CD4-positive, alpha-beta T cell treated with Interleukin-1 beta for 1 hour (primary cell): ENCODE measurements at places on chromosomes 2 and 18.

- DNase-seq = no peak
Measured at GRCh38 chr2:57907411-57907810, 139.2 kb upstream of the VRK2 start.

- DNase-seq = no peak
Measured at GRCh38 chr2:213317929-213318328, 33.7 kb downstream of the SPAG16 start.

DNA sequence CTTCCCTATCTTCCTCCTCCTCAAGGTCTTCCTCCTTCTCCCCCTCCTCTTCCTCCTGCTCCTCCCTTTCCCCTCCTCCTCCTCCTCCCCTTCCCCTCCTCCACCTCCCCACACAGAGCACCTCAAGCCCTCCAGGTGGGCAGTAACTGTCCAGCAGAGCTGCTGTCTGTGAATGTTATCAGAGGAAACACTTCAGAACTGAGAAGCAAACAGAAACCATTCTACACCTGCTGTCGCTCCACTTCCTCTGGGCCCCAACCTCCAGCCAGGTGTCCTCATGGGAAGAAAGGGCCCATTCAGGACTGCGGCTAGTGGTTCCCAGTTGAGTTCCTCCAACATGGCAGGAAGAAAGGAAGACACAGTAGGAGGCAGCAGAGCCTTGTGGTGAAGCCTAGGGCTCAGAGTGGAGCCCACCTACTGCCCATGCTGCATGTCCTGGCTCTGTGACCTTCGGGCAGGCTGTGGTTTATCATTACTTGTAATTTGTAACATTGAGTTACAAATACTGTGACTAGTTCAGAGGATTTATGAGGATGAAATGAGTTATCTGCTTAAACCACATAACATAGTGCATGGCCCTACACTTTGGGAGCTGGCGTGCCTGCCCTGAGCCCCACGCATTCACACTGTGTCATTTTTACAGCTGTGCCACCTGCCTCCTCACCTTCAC is 165.9 kb upstream of the ID2 start:
- DNase-seq = peak; percentile 22

GRCh38 chr18:5145168-5145825 is 51.8 kb downstream of the AKAIN1 start:
- no peak for DNase-seq

- DNase-seq = no peak
Measured at GRCh38 chr18:44803019-44803650, 122.4 kb downstream of the SETBP1 start.

GRCh38 chr2:171787333-171788072 is 100.2 kb downstream of the DYNC1I2 start:
- no peak for DNase-seq

- no peak for DNase-seq
Measured at GRCh38 chr2:193240752-193241151, 1046.0 kb upstream of the TMEFF2 start.

DNA sequence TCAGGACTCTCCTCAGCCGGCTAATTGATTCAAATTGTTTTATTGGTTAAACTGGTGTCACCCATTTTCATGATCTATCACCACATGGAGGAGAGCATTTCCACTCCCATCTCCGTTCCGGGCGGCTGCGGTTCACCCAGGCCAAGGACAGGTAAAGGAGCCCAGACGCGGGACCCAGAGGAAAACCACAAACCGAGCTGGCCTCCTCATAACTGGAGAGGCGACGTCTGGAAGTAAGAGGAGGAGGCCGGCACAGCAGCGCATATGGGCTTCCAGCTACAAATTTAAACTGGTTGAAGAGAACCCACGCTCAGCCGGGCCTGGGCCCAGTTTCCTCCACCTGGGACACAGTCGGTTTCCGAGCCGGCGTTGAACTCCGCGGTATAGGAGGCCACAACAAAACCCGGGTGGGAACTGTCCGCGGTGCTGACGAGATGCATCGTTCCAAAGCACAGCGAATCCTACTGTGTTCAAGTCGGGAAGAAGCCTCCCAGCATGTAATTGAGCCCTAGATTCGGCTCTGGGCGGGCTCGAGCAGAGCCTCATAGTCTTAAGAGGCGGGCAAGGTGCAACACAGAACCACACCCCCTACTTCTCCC is 3.0 kb upstream of the SKOR2 start:
- DNase-seq = no peak

DNA sequence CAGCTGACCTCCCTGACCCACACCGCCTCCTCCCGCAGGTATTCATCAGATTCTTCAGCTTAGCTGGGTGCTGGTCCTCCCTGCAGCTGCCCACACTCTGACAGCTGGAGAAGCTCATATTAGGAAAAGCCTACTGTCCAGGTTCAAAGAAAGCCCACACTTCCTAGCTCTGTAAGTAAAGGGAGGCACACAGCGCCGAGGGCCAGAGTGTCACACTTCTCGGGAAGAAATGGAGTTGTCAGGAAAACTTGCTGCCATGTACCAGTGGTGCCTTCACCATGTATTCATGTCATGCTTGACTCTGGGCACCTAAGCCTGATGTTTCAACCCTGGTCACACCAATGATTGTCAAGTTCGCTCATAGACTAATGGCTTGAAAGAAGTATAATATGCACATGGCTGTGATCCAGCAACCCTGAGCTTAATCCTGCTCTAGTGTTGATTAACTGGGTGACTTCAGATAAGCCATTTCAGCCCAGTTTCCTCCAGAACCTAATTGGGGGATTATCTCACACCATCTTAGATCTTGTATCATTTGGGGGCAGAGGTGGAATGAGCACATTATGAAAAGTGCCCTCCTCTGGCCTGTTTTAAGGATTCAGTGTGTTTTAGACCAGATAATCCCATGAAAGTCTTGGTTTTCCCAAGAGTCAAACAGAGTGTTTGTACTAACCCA is 180.3 kb upstream of the PARD3B start:
- DNase-seq = no peak

- no peak for DNase-seq
Measured at GRCh38 chr2:212914392-212914791, 237.0 kb downstream of the IKZF2 start.

DNA sequence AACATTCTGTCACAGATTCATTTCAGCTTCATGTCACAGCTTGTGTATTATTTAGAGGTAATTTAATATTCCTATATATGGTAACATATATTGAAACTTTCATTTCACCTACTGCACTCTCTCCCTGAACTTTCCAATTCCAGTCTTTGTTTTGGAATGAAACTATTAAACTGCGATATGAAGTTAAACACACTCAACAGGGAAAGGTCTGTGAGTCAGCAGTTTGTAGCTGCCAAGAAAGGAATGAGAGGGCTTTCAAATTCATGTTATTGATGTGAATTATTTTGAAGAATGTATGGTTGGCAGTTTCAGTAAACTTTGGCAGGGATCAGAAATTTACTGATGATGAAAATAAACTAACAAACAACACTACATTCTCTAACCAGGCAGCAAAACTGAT is 148.3 kb downstream of the HNMT start:
- DNase-seq = no peak

GRCh38 chr18:13471971-13472628 is 253.5 kb downstream of the LDLRAD4 start:
- no peak for DNase-seq

DNA sequence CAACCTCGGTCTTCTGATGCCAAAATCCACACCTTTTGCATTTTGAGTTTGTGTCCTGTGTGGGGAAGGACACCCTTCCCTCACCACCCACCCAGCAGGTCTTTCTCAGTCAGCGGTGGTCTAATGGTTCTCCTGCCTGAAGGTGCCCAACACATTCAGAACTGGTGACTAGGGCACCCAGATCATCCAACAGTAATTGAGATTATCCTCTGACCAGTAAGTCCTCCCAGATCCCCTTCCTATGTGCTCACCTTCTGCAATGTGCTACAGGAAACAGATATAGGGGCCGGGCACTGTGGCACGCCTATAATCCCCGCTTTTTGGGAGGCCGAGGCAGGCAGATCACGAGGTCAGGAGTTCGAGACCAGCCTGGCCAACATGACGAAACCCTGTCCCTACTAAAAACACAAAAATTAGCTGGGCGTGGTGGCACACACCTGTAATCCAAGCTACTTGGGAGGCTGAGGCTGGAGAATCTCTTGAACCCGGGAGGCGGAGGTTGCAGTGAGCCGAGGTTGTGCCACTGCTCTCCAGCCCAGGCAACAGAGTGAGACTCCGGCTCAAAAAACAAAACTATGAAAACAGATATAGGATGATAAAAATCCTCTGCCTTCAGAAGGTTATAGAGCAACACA is 56.2 kb downstream of the REEP1 start:
- DNase-seq = no peak

GRCh38 chr2:33320573-33320972 is 155.9 kb upstream of the RASGRP3 start:
- no peak for DNase-seq

- DNase-seq = peak; percentile 53
Measured at GRCh38 chr2:25301453-25302352, 40.0 kb downstream of the DNMT3A start.

GRCh38 chr18:8910843-8911242 is 191.7 kb upstream of the NDUFV2 start:
- DNase-seq = no peak

DNA sequence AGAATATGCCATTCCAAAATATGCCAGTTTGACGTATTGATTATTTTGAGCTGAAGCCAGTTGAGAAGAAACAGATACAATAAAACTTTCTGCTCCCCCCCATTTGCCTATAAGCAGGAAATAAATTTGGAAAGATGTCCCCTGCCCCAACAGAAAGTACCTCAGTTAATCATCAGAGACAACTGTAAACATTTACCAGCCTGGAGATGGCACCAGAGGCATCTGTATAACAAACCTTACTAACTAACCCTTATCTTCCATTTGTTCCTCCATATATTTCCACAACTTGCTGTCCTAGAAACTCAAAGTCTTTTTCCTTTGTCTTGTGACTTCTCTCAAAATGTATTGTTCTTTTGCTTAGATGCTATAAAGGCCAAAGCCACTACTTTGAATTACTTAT is 93.8 kb downstream of the AKAIN1 start:
- no peak for DNase-seq

DNA sequence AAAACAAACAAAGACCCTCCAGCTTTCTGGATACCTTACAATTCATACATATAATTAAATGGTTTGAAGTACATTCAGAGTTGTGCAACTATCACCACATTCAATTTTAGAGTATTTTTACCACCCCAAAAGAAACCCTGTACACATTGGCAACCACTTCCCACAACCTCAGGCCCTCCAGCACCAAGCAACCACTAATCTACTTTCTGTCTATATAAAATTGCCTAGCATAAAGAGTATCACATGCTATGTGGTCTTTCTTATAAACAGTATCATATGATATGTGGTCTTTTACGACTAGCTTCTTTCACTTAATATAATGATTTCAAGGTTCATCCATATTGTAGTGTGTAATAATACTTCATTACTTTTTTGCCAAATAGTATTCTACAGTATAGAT is 7.3 kb downstream of the IER3IP1 start:
- no peak for DNase-seq

DNA sequence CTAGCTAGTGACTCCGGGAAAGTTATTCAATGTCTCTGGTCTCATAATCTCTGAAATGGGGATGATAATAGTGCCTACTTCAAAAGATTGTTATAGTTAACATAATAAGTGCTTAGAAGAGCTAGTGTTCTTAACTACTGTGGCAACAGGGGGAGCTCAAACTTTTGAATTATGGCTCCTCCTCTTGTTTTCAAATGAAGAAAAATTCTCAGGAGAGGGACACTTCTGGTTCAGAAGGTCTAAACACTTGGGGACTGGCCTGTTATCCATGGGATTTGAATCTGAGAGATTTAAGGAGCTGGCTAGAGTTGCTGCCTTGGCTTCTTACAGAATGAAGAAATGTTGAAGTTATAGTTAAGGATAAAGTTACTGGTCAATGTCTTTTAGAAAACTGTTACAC is 92.2 kb upstream of the ITGB6 start:
- no peak for DNase-seq

DNA sequence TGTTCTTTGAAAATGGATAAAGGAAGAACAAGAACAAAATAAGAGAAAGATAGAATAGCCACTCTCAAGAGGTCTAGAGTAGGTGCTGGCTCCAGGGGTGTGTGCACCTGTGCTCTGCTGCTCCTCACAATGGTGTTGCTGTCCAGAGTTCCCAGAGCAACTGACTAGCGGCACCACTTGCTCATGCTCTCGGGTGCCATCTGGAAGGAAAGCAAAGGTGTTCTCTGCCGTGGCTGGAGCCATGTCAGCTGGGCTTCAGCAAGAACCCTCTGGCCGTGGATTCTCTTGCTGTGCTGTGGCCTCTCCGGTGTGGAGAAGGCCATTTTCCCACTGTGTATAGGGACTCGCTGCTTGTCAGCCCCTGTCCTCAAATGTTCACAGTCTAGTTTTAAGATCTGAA is 114.6 kb upstream of the TEX51 start:
- no peak for DNase-seq

- DNase-seq = no peak
Measured at GRCh38 chr2:33090553-33091134, 143.9 kb downstream of the LTBP1 start.

- DNase-seq = peak; percentile 77
Measured at GRCh38 chr18:23828426-23828825, 139.2 kb downstream of the LAMA3 start.

GRCh38 chr18:2914185-2914880 is 67.5 kb downstream of the EMILIN2 start:
- no peak for DNase-seq

- DNase-seq = no peak
Measured at GRCh38 chr2:149084924-149085795, 46.7 kb downstream of the LYPD6B start.

GRCh38 chr2:23464905-23465537 is 80.0 kb downstream of the KLHL29 start:
- DNase-seq = no peak

DNA sequence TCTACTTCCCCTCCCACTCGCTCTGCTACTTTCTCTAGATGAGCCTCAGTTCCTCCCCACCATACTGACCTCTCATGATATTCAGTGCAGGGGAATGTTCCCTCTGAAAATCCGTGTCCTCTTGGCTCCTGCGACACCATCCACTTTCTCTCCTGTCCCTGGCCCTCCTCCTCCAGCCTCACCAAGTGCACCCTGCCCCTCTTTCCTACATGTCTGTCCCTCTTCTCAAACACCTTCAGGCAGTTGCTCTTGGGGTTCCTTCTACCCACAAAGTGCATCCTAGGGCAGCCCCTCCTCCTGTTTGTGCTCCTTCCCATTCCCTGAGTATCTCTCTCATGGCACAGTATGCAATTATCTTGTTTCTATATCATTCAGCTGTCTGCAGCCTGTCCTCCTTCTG is 246.4 kb upstream of the RAB6C start:
- no peak for DNase-seq

- no peak for DNase-seq
Measured at GRCh38 chr2:45699032-45699658, 47.7 kb downstream of the PRKCE start.

DNA sequence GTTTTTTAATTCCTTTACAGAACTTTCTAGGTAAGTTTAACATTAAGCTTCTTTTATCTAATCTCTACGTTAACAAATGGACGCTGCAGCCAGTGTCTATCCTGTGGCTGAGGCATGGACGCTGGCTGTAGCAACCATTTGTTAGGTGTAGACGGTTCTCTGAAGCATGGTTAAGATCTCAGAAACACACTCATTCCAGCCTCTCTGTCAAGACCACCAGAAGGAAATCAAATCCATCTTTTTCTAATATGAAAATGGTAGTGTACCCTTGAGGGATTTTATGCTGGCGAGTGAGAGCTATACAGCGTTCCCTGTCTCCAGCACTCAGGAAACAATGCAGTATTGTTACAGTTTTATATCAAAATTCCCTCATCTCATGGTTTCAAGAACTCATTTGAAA is 78.0 kb downstream of the DTNB start:
- no peak for DNase-seq
